Uterus (tissue), 4 donors: ENCODE measurements at places on chromosomes 16 and 17. TPM values are rescaled to one million over a fixed set of nuclear protein-coding genes. Genes with fewer than 3 reads are reported as not detected.

The DDX42 gene
- total RNA-seq, result 180 TPM

The PRKCB gene
- total RNA-seq, result 9.5 TPM

The ZNF500 gene
- total RNA-seq, result 31.2 TPM

The CNGB1 gene
- total RNA-seq, result not detected

- DNase-seq, result no peak
Observed at GRCh38 chr16:9311303-9311954, 220.0 kb downstream of the HAPSTR1 start.

GRCh38 chr17:34725008-34725407, 145.6 kb downstream of the TMEM132E start:
- no peak for DNase-seq

GRCh38 chr17:36135465-36135864, 31.8 kb downstream of the CCL4 start:
- no peak for DNase-seq

DNA sequence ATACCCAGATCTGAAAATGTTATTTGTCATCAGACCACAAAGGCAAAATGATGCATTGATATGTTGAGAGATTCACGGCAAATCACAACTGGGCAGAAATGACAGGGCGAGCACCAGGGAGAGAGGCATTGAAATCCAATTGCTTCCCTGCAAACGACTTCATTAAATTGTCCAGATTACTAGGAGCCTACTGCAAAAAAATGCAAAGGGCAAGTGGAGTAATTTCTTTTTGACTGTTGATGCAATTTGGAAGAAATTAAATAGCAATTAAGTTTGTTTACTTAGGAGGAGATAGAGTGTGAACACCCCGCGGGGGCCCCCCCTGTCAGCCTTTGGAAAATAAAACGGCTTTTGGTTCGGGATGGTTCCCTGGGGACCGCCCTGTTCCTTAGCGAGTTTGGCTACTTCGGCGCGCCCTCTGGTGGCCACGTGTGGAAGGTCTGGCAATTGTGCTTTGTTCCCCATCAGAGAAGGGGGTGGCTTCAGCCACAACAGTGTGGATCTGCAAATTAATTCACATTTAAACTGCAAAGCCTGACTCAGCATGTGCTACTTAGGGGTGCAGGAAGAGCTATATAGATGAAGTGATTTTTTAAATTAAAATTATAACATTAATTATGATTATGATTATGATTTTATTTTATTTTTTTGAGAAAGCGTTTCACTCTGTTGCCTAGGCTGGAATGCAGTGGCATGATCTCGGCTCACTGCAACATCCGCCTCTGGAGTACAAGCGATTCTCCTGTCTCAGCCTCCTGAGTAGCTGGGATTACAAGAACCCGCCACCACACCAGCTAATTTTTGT, 14.5 kb upstream of the TMC7 start:
- DNase-seq, result peak; percentile 83

DNA sequence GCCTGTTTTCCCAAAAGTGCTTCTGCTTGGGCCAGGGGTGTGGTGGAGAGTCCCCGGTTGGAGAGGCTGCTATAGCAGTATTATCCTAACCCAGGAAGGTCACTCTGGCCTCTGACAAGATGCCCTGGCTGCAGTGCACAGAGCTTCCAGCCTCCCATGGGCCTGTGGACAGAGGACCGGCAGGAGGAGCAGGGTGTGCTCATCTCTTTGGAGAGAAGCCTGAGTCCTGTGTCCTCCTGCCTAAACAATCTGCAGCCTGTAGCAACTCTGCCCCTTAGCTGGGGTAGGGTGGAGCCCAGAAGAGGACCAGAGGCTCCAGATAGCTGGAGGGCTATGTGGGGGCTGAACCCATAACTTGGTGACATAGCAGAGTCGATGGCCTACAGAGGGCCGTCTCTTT, 78.0 kb downstream of the MPRIP start:
- DNase-seq, result no peak

- no peak for DNase-seq
Observed at GRCh38 chr17:7046127-7046724, 2.3 kb upstream of the SLC16A11 start.

DNA sequence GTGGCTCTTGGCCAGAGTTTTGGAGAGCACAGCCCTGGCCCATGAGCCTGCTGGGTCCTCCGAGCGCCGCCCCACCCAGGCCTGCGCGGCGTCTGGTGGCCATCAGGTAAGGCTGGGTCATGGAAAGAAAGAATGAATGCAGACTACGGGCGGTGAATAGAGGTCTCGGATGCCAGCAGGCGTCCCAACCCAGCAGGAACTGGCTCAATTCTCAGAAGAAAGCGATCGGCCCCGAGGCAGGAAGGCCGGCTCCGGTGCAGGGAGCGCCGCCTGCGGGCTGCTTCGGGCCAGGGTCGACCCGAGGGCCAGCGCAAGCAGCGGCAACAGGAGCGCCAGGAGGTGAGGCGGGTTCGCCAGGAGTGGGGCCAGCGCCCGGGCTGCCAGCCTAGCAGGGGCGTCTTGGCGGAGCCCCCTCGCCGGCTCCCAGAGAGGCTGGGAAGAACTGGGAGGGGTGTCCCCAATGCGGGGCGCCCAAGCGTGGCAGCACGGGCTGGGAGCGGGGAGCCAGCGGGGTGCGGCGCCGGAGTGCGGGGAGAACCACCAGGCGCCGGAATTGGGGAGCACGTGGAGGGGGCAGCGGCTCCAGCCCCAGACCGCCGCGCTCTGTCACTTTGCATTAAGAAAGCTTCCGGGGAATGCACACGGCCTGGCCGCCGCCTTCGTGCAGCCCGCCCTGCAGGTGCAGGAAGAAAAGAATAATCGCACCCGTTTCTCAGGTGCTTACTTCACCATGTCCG, 7.1 kb upstream of the TMC5 start:
- DNase-seq, result no peak

DNA sequence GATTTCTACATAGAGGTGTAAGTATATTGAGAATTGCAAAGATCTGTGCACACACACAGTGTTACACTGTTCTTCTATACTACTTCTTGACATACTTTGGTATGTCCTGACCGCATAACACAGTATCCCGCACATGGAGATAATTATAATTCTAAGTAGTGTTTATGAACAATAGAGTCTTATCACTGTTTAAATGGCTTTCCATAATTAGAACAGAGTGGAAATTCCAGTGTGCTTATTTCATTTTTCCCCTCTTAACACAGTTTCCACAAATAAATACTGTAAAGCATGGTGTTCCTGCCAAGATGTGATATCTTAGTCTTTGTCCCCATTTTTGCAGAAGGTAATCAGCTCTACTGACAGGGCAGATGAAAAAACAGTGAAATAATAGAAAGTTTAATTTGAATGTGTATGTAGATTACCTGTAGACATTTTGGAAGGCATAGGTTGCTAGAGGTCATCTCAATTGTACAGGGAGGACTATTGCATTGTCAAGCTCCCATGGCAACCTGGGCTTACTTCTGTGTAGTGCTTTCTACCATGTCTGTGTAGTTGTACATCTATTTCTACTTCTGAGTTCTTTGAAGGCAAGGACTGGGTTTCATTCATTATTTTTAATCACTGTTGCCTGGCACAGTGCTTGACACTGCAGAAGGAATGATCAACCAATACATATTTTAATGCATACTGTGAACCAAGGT, 10.1 kb upstream of the KRT28 start:
- no peak for DNase-seq

DNA sequence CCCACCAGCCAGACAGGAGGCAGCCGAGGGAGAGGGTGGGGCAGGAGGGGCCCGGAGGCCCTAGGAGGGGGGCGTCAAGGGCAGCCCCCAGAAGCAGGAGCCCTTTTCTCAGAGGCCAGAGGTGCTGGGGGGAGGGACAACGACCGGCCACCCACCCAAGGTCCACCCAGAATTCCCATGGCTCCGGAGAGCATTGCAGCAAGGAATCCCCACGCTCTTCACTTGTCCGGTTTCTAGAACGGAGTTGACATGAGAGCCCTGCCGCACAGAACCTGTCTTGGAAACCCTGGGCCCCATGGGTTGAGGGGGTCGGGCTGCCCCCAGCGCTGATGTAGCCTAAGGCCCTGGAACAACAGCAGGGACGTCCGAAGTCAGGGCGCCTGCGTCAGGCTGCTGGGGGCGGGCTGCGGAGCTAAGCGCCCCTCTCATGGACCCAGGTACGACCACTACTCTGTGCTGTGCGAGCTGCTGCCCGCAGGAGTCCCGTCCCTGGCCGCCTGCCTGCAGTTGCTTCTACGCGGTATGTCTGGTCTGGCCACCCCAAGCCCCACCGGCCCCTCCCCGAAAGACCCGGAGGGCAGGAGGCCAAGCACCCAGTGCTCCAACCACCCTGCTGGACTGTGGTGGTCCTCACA, 11.2 kb downstream of the CYBC1 start:
- no peak for DNase-seq

- DNase-seq, result no peak
Observed at GRCh38 chr17:61583660-61584264, 7.3 kb downstream of the NACA2 start.

DNA sequence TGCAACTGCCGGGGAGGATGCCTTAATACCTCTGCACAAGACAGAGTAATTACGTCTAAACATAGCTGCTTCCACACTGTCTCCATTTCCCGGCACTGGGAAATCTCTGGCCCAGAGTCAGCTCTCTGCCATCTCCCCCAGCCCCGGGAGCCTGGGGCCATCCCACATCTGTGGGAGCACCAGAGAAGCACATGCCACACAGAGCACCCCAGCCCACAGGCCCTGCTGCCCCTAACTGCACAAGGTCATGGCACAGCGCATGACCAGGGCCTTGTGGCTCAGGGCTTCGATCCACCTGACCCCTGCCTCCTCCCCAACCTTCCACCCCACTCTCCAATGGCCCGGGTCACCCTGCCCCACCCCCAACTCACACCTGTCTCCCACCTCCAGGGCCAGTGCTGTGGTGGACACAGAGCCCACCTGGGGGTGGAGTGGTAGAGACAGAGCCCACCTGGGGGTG, 36.6 kb upstream of the RBFOX3 start:
- DNase-seq, result no peak

GRCh38 chr17:46974086-46974485, 5.0 kb downstream of the RPRML start:
- DNase-seq, result no peak

DNA sequence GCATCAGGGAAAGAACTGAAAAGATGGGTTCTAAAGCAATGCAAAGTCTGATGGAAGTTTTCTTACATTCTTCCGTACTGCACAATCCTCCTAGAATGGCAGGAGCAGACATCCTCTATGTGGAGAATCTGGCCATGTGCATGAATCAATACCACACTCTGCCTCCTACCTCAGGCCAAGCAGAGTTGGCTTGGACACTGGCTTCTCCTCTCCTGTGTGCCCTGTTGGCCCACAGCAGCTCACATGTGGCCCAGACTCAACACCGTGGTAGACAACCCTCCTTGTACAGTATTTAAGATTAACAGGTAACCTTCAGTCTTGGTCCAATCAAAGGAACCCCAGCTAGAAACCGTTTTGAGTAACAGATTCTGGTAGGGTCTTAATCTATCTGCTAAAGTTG, 101.9 kb downstream of the ZFHX3 start:
- no peak for DNase-seq

DNA sequence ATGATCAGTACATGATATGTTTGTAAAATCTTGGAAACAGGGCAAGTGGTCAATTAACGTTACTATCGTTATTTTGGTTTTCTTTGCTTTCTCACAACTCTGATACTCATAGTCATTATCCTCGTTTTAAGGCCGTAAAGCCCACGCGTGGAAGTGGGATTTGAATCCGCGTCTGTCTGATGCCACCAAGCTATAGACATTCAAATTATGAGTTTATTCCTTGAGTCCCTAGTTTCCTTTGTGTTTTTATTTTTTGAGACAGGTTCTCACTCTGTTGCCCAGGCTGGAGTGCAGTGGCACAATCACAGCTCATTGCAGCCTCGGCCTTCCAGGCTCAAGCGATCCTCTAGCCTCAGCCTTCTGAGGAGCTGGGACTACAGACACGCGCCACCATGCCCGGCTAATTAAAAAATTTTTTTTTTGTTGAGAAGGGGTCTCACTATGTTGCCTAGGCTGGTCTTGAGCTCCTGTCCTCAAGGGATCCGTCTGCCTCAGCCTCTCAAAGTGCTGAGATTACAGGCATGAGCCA, 1.0 kb downstream of the DCTN5 start:
- DNase-seq, result no peak

- no peak for DNase-seq
Observed at GRCh38 chr17:32136856-32137255, 5.4 kb upstream of the RHOT1 start.

DNA sequence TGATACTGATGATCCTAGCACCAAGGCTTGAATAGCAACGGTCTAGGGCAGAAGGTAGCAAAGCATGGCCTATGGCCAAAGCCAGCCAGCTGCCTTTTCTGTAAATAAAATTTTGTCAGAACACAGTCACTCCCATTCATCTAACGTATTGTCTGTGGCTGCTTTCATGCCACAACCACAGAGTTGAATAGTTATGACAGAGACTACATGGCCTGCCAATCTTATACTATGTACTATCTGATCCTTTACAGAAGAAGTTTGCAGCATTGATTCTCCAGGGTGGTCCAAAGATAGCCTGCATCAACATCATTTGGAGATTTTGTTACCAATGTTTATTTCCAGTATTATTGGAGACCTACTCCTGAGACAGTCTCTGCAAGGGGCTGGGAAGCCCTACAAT, 19.9 kb upstream of the MMD start:
- DNase-seq, result no peak

DNA sequence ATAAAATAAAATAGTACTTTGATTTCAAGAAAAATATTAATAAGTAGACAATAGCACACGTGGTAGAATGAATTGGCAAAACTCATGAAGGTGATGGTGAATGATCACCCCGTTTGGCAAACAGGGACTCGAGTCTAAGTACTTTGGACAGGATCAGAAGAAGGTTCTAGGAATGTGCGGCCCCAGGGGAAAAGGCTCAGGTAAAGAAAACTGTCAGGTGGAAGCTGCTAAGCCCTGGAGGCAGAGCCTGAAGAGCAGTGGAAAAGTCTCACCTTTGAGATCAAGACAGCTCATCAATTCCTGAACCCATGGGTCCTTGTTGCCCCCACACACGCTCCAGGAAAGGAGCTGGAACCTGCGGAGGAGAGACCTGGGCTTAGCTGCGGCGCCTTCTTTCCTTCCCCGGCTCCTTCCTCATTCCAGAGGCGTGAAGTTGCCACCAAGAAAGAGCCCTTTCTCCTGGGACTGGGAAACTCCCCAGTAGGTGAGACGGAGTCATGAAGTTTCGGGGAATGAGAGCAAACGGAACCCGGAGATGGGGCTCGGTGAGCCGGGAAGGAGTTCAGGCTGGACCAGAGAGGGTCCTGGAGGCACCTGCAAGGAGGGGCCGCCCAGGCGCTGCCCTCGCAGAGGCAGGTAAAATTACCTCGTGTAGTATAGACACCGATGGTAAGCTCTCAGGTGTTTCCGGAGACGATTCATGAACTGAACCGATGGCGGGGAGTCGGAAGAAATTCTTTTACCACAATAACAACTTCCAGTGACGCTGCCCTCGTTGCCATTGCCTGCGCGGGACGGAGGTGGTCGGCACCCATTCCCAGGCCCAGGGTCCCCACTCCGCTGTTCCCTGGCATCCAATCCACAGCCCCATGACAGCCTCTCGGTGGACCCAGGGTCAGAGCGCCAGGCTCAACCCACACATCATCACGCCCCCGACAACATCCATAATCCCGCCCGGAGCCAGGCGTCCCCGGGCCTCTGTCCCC, 1.2 kb upstream of the ZMYND15 start:
- DNase-seq, result no peak
